Stimulated activated CD8-positive, alpha-beta memory T cell treated with anti-CD3 and anti-CD28 coated beads, Interleukin-4, amount 100 ng/mL, for 4 hours (primary cell): ENCODE measurements at places on chromosomes 2 and 18.

DNA sequence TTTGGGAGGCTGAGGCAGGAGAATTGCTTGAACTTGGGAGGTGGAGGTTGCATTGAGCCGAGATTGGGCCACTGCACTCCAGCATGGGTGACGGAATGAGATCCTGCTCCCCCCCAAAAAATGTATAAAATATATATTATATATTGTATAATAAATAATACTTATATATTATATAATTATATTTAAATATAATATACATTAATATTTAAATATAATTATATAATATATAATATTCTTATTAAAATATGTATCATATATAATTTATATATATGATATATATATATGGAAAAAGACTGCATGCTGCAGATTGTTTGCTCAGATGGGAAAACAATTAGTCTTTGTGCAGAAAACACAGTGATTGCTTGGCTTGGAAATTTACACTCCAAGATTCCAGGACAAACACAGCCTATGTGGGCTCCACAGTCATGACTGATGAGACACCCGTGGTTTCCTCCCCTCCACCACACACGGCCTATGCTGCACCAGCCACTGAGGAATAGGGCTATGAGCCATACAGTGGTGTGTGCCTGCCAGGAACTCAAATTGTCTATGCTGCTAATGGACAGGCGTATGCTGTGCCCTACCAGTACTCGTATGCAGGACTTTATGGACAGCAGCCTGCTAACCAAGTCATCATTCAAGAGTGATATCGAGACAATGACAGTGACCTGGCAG lies 30.0 kb downstream of the PMAIP1 start:
- no peak for DNase-seq

- no peak for DNase-seq
Measured at GRCh38 chr2:56337342-56337741, 153.6 kb downstream of the CCDC85A start.

DNA sequence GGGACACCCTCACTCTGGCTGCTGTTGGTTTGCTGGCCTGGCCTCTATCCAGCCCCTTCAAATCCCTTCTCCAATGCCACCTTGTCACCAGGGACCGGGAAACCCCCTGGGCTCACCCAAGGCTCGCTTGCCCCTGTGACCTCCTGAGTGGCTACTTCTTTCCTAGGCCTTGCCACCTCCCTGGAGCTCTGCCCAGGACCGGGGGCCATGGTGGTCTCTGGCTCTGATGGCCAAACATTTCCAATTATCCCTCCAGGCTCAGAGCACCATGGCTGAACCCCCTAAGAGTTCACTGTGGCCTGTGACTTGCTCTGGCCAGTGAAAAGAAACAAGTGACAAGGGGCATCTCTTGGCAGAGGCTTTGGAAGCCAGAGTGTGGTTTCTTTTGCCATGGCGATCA lies 237.6 kb downstream of the TFCP2L1 start:
- no peak for DNase-seq

DNA sequence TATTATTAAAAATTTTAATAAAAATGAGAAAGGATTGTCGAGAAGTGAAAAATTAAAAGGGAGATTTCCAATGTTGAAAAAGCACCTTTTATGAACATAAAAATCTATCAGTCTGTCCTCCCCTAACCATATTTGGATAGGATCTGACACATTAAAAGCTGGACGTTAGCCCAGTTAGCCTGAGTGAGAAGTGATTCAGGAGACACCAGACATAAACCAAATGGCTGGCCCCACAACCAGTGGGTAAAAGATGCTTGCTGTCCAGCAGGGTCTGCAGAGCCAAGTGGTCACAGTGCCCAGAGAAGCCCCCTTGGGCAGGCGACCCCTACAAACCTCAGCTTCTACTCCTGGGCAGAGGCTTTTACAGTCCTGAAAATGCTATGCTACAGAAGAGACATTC lies 253.8 kb upstream of the LYPD1 start:
- no peak for DNase-seq

- no peak for DNase-seq
Measured at GRCh38 chr2:239893236-239893515, 132.0 kb downstream of the NDUFA10 start.

DNA sequence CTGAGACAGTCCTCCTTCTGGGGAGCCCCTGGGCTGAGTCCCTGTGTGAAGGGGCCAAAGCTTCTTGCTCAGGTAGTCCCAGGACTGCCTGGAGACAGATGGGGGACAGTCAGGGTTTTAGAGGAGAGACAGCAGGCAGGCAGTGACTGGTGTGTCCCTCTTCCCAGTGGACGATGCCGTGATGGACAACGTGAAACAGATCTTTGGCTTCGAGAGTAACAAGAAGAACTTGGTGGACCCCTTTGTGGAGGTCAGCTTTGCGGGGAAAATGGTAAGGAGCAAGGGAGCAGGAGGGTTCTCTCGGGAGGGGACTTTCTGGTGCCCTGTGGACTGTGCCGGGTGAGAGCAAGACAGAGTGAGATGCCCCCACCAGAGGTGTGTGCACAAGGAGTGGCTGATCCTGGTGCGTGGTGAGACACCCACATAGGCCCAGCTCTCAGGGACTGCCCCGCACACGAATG lies 74.8 kb downstream of the DYSF start:
- no peak for DNase-seq

- no peak for DNase-seq
Measured at GRCh38 chr2:71156573-71156972, 26.1 kb downstream of the MPHOSPH10 start.

- DNase-seq: no peak
Measured at GRCh38 chr18:12842459-12843380, 41.3 kb downstream of the PTPN2 start.

- DNase-seq: no peak
Measured at GRCh38 chr18:11761553-11761952, 72.5 kb downstream of the GNAL start.

DNA sequence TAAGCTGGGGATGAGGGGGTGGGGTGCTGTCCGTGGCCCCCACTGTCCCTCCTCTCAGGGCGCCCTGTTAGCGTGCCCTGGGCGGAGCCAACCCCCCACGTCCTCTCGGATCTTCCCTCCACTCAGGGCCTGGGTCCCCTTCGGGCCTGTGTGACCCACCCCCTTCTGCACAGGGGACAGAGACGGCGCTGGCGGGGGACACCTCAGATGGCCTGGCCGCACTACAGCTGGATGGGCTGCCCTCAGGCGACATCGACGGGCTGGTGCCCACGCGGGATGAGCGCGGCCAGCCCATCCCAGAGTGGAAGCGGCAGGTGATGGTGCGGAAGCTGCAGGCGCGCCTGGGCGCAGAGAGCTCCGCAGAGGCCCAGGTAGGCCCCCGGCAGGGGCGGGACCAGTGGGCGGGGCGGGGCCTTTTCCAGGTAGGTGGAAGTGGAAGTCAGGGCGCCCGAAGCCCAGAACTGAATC lies 9.9 kb upstream of the KLHL30 start:
- DNase-seq: no peak

GRCh38 chr2:218975060-218975777 lies 9.8 kb downstream of the FEV start:
- DNase-seq: no peak

GRCh38 chr18:2147476-2148230 lies 423.7 kb downstream of the METTL4 start:
- no peak for DNase-seq

DNA sequence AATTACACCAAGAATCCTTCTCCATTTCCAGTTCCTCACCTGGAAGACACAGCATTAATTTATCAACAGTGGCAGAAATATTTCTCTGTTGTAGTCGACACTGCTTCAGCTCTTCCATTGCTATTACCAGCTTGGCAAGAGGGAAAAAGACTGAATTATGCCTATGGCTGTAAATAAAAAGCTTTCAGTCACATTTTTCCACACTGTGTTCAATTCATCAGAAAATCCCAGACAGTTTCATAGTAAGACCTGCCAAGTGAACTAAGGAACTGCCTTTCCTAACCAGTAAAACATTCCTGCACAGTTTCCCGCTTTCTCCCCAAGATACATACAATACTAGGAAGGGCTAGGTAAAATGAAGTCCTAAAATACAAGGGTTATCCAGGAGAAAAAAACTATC lies 94.7 kb downstream of the EXOC6B start:
- no peak for DNase-seq

GRCh38 chr2:177619461-177619860 lies 226.9 kb downstream of the AGPS start:
- DNase-seq: no peak

- DNase-seq: no peak
Measured at GRCh38 chr18:12944709-12945108, 3.1 kb upstream of the SEH1L start.

GRCh38 chr18:4720518-4720917 lies 265.4 kb upstream of the DLGAP1 start:
- DNase-seq: no peak

- DNase-seq: no peak
Measured at GRCh38 chr2:120052597-120052996, 39.7 kb downstream of the EPB41L5 start.

DNA sequence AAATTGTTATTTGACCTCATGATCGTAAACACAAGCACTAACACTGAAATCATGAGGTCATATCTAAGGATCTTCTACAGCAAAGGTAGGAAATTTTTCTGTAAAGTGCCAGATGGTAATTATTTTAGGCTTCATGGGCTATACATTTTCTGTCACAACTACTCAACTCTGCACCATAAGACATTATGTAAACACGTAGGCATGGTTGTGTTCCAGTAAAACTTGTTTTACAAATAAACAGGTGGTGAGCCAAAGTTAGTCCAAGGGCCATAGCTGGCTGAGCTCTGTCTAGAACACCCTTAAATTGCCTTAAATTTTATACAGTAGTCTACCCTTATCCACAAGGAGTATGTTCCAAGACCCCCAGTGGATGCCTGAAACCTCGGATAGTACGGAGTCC lies 147.3 kb upstream of the CYP1B1 start:
- DNase-seq: no peak

GRCh38 chr2:65061146-65061909 lies 5.1 kb downstream of the CEP68 start:
- no peak for DNase-seq

GRCh38 chr2:86487062-86487461 lies 45.9 kb downstream of the KDM3A start:
- no peak for DNase-seq

DNA sequence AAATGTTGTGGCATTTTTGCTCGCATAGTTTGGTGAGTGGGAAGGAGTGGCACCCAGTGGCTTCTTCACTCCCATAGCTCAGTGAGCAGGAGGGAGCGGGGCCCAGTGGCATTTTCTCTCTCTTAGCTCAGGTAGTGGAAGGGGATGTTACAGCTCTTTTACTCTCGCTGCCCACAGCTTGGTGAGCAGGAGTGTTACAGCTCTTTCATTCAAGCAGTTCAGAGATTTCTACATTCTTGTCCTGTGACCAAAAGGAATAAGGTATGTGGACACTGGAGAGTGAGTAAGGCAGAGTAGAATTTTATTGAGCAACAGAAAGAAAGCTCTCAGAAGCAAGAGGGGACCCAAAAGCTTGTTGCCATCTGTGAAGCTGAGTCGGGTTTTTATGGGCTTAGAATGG lies 192.4 kb downstream of the SPAG16 start:
- DNase-seq: no peak

- no peak for DNase-seq
Measured at GRCh38 chr2:177396703-177397460, 4.3 kb downstream of the AGPS start.
